ENCODE measurements at places on chromosomes 2 and 18.

GRCh38 chr18:56891116-56891515 is 240.0 kb downstream of the WDR7 start:
- no peak for DNase-seq

DNA sequence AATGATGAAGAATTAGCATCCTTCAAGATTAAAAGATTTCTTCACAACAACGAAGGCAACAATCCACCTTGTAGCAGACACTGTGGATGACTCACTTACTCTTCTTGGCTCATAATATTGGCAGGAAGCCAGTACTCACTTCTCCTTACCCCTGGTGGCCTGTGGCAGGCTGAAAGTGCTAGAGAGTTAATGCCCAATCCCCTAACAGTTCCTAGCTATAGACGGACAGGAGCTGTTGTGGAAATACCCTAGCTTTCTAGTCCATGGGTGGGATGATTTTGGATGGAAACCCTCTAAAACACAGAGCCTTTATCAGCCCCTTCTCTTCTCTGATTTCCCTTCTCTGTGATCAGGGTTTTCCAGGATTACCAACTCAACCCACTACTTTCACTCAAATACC is 128.6 kb upstream of the NYAP2 start:
- peak; percentile 85 for DNase-seq

DNA sequence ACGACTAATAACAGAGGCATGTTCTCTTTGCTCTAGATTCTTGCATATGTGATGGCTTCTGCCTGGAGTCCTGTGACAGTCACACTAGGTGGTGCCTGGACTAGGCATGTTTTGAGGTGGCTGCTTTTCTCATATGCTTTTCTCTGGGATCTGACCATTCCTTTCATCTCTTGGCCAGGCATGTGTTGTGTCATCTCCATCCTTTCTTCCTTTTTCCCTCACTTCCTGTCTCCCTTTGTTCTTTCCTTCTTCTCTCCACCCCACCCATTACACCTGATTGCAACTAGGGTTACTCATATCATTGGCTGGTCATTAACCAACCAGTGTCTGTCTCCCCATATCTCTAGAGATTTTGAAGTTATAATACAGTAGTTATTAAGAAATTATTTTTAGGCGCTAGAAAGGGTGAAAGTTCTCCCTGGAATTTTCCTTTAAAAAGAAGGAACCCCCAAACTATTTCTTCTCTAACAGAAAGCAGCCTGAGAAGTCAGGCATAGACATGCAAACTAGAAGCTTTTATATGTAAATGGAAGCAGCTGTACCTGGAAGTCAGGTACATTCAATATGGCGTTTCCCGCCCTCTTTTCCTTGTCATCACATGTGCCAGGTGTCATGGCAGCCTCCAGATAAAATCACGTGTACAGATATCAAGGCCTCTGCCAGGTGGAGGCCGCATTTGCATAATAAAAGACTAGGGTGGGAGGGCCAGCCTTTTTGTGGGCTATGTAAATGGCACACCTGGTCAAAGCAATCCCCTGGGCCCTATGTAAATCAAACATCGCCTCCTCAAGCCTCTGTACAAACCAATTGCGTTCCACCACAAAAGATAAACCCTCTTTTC is 220.4 kb upstream of the MEX3C start:
- no peak for DNase-seq

GRCh38 chr2:241061275-241061674 is 40.8 kb downstream of the MTERF4 start:
- DNase-seq, result no peak

DNA sequence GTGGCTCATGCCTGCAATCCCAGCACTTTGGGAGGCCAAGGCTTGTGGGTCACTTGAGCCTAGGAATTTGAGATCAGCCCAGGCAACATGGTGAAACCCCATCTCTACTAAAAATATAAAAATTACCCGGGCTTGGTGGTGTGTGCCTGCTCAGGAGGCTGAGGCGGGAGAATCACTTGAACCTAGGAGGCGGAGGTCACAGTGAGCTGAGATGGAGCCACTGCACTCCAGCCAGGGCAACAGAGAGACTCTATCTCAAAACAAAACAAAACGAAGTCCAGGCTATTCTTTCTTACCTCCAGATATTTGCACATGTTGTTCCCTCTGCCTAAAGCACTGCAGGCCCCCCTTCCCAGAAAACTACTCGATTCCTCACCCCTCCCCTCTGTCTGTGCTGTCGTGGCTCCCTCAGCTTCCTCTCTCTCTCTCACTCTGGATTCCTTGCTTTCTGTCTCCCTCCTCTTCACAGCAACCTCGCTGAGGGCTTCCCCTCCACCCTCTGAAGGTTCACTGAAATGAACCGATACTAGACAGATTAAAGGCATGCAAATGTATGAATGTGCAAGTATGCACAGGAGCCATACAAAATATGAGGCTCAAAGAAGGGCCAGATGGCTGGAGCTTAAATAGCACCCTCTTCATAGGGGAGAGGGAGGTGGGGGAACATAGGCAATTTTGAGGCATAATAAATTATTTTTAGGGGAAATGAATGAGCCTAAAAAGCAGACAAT is 18.5 kb downstream of the TMEM177 start:
- DNase-seq, result peak; percentile 43

GRCh38 chr2:48129293-48129950 is 223.1 kb upstream of the FBXO11 start:
- no peak for DNase-seq

GRCh38 chr2:122635686-122636085 is 880.2 kb downstream of the TSN start:
- no peak for DNase-seq

DNA sequence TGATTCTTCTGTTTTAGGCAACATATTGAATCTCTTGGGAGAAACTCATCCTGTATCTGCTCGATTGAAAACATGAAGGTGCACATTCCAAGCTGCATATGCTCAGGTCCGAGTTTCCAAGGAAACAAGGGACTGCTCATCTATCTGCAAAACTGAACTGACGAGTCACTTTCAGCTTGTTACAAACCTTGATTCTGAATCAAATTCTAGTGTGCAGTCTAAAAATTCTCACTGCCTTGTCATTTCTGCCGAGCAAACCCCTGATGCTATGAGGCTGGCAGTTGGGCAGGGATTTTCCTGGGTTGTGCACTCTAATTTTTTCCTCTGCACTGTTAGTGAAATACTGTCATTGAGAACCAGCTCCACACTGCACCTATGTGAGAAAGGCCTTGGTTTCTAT is 101.3 kb upstream of the ETAA1 start:
- DNase-seq, result no peak

GRCh38 chr18:47728921-47729320 is 201.5 kb downstream of the SMAD2 start:
- DNase-seq, result no peak

- DNase-seq, result no peak
Observed at GRCh38 chr2:159030674-159031380, 62.4 kb downstream of the TANC1 start.

GRCh38 chr18:6412933-6413472 is 1.7 kb downstream of the L3MBTL4 start:
- DNase-seq, result no peak

- peak; percentile 23 for DNase-seq
Observed at GRCh38 chr18:11163665-11164064, 14.3 kb upstream of the PIEZO2 start.

DNA sequence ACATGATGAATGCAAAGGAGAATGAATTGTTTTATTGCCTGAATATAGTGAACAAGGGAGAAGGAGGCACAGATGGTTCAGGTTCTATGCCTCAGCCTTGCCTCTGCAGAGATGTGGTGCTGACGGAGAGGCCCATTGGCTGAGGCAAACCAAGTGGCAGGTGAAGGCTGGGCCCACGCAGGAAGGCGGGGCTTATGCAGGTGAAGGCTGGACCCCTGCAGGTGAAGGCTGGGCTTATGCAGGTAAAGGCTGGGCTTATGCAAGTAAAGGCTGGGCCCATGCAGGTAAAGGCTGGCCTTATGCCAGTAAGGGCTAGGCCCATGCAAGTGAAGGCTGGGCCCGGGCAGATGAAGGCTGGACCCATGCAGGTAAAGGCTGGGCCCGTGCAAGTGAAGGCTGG is 414.7 kb downstream of the LRATD1 start:
- DNase-seq, result no peak

- DNase-seq, result no peak
Observed at GRCh38 chr2:210226223-210226622, 976 bp upstream of the ACADL start.

- DNase-seq, result peak; percentile 46
Observed at GRCh38 chr2:49973917-49974368, 819.6 kb upstream of the FSHR start.

DNA sequence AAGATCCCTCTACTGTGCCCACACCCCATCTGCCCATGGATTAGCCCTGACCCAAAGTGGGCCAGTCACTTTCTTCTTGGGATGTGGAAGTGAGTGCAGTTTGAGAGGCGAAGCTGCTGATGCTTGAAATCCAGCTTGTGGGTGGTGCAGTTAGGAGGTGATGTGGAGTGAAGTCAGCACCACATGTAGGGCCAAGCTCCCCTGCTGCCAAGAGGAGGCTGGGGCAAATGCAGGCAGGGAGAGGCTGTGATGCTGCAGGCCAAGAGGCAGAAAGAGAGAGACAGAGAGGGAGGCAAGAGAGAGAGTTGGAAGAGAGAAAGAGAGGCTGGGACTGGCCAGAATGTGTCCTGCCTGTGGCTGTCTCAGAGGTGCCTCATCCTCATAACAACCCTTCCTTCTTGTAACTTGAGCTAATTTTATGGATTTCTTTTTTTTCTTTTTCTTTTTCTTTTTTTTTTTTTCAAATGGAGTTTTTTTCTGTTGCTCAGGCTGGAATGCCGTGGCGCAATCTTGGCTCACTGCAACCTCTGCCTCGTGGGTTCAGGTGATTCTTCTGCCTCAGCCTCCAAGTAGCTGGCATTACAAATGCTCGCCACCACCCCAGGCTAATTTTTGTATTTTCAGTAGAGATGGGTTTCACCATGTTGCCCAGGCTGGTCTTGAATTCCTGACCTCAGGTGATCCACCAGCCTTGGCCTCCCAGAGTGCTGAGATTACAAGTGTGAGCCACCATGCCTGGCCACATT is 35.3 kb upstream of the CAB39 start:
- no peak for DNase-seq

- peak; percentile 22 for DNase-seq
Observed at GRCh38 chr2:189569295-189569910, 11.2 kb downstream of the SLC40A1 start.

- no peak for DNase-seq
Observed at GRCh38 chr2:29108225-29108624, 7.0 kb upstream of the CLIP4 start.

DNA sequence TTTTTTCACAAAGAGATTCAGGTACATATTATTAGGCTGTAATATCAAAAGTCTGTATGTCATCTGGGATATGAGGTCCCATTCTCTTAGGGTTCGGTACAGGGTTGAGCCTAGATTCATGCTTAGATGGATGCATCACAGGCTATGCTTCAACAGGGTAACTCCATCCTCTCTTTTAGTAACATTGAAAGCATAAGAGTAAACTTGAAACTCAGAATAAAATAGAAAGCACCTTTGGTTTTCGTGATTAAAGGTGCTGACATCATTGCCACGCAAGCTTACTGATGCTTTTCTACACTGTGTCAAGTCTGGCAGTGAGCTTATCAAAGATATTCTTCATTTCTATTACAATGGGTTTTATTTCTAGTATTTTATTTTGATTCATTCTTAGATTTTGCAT is 419.1 kb upstream of the DSEL start:
- peak; percentile 2 for DNase-seq

DNA sequence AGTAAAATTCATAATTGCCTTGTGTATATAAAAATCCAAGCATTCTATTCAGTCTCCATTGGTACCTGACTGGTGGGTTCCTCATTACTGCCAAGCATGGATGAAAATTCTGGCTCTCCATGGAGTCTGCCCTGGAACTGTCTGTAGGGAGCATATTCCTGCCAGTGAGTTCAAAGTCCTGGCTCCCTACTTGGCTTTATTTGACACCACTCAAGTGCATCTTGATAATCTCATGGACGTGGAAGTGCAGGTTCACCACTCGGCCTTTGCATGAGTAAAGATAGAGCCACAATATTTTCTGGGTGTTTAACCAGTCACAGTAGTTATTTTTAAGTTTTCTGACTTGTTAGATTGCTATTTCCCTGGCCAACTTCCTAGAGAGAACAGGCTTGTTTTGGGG is 63.5 kb downstream of the CNTNAP5 start:
- DNase-seq, result no peak

GRCh38 chr2:71446505-71446904 is 6.9 kb upstream of the DYSF start:
- no peak for DNase-seq

- DNase-seq, result peak; percentile 6
Observed at GRCh38 chr2:67215214-67216055, 181.7 kb upstream of the ETAA1 start.

GRCh38 chr2:101341421-101341820 is 32.9 kb upstream of the RNF149 start:
- DNase-seq, result no peak

GRCh38 chr2:233674995-233675394 is 3.3 kb downstream of the UGT1A9 start:
- no peak for DNase-seq

GRCh38 chr18:47100212-47100831 is 50.0 kb downstream of the HDHD2 start:
- DNase-seq, result peak; percentile 57

DNA sequence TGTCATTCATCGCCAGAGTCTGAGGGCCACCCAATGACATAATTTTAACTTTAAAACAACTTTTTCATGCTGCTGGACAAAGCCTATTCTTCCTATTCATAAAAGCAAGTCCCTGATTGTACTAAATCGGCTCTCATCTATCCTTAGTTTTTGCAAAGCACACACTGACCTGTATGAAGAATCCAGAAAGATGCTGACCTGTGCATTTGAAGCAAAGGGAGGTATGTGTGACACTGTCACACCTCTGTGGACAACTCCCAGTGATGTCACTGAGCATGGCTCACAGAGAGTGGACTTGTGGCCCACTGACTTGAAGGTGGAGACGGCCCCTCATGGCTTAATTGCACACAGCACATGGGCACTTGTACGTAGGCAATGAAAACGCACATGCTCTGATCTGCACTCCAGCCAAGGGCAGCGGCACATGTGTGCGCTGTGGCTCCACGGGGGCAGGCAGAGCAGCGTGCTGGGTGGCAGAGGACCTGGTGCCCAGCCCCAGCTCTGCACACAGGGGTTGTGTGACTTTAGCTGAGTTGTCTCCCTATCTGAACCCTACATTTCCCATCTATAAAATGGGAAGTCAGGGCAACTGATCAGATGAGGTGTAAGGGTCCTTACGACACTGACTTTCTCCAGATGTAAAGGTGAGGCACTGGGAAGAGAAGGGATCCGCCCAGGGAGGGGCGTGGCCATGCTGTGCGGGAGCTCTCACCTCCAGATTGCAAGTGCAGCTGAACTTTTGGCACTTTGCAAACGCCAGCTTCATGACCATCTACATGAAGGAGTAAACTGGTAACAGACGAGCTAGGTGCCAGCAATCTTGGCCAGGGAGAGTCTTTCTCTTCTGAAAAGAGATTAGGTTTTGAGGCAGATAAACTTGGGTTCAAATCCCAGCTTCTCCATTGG is 14.3 kb upstream of the ODC1 start:
- DNase-seq, result no peak

DNA sequence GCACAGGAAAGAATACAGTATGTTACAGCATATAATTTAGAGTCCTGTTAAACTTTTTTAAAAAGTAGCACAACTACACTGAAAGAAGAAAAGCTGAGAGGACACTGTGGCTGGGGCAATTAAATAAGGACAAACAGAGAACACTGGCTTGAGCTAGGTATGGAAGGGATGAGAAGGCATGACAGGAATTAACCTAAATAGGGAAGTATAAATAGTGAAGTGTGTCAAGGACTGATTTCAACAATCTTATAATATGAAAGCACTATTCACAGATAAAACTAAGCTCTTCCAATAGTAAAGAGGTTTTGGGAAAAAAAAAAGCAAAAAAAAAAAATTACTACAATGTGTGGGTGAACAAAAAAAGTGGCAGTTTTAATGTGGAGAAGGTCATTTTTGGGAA is 45.5 kb downstream of the PPP3R1 start:
- no peak for DNase-seq
